ENCODE measurements at places on chromosomes 3 and 15.

DNA sequence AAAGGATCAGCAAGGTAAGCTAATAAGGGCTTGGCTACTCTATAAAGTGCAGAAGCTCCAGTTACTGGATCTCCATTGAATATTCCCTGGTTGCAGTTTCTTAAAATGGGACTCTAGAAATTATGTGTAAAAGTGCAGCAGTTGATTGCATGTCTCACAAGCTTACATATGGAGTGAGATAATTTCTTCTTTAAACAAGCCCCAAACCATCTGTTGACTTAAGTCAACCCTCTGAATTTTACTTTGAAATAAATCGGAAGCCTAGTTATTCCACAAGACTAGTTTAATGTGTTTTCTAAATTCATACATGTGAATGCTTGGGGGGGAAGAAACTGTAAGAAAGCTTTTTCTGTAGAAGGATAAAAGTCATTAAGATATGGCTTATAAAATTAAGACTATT is 664.2 kb downstream of the NLGN1 start:
- no peak for DNase-seq

DNA sequence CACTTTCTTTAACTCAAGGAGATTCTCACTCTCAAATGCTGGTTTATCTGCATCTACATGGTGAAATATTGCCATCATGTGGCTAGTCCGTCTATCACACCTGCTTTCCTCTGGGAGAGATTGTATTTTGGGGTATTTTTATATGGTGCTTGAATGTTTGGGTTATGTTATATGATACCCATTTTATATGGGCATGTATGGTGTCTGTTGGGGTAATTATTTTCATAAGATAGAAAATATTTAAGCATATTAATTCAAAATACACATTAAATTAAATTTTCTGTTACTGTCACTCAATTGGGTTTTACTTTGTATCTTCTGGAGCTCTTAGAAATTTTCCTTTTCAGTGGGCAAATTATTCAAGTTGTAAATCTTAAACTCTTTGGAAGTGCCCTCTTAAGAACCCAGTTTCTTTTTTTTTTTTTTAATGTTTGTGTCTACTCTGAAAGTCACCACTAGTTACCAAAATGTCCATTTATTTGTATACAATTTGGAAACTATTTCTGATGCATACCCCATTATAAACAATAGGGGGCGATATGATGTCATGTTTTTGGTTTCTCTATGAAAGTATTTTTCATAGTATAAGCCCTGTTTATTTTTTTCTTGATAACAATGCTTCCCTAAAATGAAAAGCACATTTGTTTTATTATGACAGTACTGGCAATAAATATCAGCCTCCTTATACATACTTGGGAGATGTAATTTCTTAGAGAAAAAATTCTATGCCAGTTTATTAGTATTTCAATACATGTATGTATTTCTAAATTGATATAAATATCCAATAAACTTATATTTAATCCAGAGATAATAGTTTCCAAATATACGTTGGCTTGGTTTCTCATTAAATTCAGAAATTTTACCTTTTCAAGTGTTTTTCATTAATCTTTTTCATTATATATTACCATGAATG is 36.1 kb upstream of the PLSCR5 start:
- DNase-seq, result no peak

- no peak for DNase-seq
Measured at GRCh38 chr15:24607636-24608035, 67.9 kb upstream of the NPAP1 start.

GRCh38 chr3:40869939-40870338 is 329.4 kb upstream of the CTNNB1 start:
- no peak for DNase-seq

- DNase-seq, result no peak
Measured at GRCh38 chr15:65762914-65763787, 28.9 kb downstream of the DENND4A start.

DNA sequence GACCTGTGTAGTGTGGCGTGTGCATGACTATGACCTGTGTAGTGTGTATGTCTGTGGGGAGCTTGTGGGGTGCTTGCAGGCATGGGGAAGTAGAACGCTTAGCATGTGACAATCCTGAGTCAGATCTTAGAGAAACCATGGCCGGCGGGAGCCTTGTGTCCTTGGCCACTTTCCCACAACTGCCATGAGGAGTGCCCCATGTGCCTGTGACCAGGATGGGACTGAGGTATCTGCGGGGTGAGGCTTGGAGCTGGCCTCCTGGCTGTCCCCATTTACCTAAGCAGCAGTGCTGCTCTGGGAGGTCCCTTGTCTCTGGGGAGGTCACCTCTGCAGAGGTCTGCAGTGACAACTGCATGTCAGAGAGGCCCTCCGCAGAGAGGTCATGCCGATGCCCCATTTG is 23.6 kb downstream of the TRPM1 start:
- DNase-seq, result no peak

- no peak for DNase-seq
Measured at GRCh38 chr15:56053046-56053400, 59.6 kb upstream of the NEDD4 start.

- DNase-seq, result no peak
Measured at GRCh38 chr3:4595710-4596113, 102.6 kb downstream of the ITPR1 start.

GRCh38 chr3:171959532-171960089 is 79.8 kb upstream of the FNDC3B start:
- no peak for DNase-seq

All from left hindlimb (tissue), 1 donor.